NCI-H1092 treated with DMSO at 0.1 percent for 48 hours (cell line): ENCODE measurements at places on chromosomes 2 and 18.

- DNase-seq, result no peak
These were observed 159.8 kb downstream of the ARHGAP15 start for GRCh38 chr2:143289025-143289424.

DNA sequence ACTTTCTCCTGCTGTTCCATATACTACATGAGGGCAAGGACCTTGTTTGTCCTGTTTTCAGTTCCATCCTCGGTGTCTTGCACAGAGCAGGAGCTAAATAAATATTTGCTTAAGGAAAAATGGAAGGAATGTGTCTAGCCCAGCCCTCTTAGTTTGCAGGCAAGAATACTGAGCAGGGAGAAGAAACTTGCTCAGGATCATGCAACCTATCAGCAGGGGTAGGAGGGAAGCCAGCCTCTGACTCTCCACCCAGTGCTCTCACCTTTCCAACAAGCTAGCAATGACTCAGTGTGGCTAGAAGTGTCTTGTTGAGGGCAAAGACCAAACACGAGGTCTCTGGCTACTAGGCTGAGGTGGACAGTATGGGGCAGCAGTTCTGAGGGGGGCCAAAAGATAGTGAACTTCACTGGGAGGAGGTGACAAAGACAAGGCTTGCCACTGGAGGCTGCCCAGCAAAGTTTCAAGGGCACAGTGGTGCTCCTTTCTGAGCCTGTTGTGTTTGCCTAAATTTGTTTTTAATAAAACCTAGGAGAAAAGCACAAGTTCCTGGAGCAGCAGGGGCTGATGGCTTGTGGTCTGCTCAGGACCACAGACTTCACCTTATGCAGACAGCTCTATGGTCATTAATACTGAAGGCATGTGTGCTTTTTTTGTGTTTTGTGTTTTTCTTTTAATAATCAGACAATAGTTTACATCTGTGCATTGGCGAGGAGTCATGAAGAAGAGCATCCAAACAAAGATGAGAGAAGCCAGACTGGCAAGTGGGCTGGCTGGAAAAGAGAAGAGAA is 49.1 kb upstream of the CTAGE1 start:
- no peak for DNase-seq

DNA sequence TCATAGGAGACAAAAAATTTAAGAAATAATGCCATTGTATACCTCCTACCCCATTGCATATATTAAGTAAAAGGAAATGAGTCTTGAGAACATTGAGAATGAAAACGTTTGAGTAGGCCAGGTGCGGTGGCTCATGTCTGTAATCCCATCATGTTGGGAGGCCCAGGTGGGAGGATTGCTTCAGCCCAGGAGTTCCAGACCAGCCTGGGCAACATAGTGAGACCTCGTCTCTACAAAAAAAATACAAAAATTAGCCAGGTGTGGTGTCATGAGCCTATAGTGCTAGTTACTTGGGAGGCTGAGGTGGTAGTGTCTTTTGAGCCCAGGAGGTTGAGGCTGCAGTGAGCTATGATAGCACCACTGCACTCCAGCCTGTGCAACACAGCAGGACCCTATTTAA is 107.7 kb upstream of the MGAT5 start:
- DNase-seq, result no peak

- DNase-seq, result no peak
These were observed 21.7 kb downstream of the KIAA1328 start for GRCh38 chr18:36850527-36851201.

GRCh38 chr18:10791169-10791831 is 265.5 kb downstream of the NAPG start:
- no peak for DNase-seq
